ENCODE measurements at places on chromosomes 16 and 17.

DNA sequence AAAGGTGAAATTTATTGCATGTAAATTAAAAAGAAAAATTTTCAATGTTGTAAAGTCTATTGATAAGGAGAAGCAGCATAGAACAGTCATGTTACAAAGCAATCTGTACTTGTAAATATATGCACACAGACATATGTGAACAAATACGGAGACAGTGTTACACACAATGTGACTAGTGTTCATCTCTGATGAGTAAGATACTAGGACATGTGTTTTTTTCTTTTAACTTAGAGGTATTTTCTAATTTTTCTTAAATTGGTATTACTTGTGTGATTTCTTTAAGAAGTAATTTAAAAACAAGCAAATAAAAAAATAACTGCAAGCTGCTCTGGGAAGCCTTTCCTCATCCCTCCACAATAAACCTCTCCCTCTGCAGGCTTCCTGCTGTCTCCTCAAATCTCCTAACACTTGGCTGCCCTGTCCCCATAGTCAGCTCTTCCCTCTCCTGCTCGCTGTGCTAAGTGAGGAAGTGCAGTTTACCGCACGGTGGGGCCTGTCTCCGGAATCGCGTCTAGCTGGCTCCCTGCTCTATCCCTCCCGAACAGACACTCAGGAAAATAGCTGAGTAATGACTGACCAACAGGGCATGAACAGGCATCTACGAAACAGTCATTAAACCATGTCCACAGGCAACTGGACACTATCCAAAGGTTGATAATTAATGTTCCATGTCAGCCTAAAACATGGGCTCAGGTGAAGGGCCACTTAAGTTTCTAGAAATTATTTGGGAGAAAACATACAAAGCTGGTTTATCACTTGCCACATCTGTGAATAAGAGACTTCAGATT is 35.9 kb downstream of the CMTM4 start:
- DNase-seq, result peak; percentile 88

DNA sequence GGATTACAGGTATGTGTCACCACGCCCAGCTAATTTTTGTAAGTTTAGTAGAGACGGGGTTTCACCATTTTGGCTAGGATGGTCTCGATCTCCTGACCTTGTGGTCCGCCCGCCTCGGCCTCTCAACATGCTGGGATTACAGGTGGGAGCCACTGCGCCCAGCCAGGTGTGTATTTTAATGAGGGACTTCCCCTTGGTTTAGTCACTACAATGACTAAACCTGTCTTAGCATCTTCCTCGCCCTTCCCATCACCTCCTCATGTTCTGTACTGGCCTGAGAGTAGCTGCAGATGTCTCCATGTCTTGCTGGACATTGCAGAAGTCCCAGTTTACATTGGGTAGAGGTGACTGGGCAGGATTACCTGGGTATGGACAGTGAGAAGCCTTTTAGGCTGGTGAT is 9.6 kb downstream of the SLC7A6 start:
- no peak for DNase-seq

DNA sequence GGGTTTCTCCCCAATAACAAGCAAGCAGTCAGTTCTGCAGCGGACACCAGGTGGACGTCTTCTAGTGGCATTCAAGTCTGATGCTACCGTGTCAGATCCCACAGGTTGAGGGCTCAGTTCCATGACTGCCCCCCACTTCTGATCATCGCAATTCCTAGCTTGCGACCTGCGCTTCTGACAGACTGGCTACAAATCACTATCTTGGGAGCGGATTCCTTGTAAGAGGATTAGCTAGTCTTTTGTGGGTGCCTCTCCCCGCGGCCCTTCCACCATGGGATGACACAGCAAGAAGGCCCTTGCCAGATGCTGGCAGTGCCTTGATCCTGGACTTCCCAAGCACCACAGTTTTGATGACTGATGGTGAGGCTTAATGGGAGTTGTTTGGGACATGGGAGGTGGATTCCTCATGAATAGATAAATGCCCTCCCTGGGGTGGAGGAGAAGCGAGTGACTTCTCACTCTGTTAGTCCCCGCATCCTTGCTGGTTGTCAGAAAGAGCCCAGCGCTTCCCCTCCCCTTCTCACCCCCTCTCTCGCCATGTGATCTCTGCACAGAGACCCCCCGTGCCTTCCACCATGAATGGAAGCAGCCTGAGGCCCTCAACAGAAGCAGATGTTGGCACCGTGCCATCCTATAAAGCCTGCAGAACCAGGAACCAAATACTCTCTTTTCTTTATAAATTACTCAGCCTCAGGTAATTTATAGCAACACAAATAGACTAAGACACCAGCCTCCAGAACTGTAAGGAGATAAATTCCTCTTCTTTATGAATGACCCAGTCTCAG is 19.1 kb downstream of the CDIP1 start:
- DNase-seq, result no peak

GRCh38 chr17:36935671-36936454 is 1.4 kb upstream of the LHX1 start:
- DNase-seq, result no peak

DNA sequence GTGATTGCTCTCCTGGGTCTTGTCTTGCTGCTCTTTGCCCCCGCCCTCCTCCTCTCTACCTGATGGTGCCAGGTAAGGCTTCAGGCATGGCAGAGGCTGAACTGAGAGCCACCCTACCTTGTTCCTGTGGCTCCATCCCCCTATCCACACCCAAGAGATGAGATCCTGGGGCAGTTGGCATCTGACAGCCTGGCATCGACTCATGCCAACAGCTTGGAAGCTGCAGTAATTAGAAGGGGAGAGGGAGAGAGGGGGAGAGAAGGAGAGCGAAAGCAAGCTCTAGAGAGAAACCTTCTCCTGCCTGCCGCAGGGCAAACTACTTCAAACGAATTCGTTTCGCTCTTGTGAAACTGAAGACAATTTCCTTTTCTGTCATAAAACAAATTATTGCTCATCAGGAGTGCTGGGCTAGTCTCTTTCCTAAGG is 13.8 kb upstream of the SP6 start:
- peak; percentile 27 for DNase-seq

DNA sequence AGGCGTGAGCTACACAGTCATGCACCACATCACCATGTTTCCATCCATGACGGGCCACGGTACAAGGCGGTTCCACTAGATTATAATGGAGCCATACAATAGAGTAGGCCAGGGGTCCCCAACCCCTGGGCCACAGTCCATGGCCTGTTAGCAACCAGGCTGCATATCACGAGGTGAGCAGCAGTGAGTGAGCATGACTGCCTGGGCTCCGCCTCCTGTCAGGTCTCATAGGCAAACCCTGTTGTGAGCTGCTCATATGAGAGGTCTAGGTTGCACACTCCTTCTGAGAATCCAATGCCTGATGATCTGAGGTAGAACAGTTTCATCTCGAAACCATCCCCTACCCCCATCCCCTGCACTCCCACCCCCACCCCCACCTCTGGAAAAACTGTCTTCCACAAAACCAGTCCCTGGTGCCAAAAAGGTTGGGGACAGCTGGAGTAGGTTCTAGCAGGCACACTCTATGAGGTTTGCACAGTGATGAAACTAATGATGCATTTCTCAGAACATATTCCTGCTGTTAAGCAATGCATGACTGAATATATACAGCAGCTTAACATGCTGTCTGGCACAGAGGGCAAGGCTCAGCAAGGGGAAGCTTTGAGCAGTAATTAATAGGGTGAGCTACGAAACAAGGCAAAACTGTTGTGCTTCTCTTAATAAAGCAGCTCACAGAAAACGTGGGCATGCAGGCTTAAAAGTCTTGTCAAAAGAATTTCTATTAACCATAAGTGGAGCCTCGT is 108.0 kb downstream of the VPS53 start:
- no peak for DNase-seq

GRCh38 chr16:50272687-50273381 is 6.5 kb downstream of the ADCY7 start:
- DNase-seq, result no peak

- no peak for DNase-seq
These were observed 19.6 kb downstream of the TMC6 start for GRCh38 chr17:78108726-78109488.

Data from AG08395 (cell line).